ENCODE measurements at places on chromosomes 11 and 22.

- DNase-seq, result no peak
These were observed 2.4 kb downstream of the IFITM10 start for GRCh38 chr11:1747753-1748635.

GRCh38 chr11:129779342-129779741, 36.3 kb upstream of the TMEM45B start:
- DNase-seq, result no peak

GRCh38 chr22:46799626-46800025, 37.2 kb downstream of the TBC1D22A start:
- DNase-seq, result no peak

GRCh38 chr11:76023236-76024068, 182.8 kb downstream of the WNT11 start:
- no peak for DNase-seq

DNA sequence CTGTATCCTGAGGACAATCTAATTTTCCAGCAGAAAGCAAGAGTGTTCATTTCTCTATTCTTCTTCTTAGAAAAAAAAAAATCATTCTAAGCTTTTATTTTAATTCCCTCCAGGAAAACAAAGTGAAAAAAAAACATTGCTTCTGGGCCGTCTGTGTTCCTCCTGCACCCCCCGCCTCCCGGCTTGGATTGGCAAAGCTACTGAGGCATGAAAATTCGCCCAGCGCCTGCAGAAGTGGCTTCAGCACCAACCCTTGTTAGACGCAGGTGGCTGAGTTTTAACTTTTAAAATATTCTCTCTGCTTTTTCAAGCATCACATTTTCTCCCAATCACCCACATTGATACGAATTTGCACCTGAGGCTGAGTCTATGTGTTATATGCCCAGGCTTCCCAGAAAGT, 401.6 kb downstream of the BRD1 start:
- no peak for DNase-seq

DNA sequence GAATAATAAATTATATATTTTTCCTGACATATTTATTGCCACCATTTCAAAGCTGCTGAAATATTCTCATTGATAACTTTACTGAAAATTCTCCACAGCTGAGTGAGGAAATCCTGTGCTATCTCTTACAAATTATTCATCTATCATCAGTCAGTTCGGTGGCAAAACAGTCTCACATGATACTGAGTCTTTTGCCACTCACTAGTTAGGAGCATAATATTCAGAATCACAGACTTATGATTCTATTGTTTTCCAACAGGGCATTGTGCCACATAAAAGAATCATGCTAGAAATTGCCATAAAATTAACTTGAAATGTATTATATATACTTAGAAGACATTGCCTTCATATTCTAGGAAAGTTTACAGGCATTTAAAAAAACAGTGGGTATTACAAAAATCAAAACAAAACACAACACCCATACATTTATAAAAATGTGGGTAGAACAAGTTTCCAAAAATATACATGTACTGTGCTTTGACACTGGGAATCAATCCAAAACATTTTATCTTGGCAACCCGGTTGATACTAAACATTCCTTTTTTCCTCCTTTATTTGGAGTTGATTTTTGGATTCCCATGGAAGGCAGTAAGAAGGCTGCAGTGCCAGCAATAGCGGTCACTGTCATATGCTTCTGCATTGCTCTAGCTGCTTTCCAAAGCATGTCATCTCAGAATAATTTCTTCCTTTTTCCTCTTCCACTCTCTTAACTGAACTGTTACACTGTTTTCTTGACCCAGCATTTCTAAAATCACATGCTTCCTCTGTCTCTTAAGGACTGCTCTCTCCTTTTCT, 42.5 kb downstream of the ATG16L2 start:
- DNase-seq, result no peak

DNA sequence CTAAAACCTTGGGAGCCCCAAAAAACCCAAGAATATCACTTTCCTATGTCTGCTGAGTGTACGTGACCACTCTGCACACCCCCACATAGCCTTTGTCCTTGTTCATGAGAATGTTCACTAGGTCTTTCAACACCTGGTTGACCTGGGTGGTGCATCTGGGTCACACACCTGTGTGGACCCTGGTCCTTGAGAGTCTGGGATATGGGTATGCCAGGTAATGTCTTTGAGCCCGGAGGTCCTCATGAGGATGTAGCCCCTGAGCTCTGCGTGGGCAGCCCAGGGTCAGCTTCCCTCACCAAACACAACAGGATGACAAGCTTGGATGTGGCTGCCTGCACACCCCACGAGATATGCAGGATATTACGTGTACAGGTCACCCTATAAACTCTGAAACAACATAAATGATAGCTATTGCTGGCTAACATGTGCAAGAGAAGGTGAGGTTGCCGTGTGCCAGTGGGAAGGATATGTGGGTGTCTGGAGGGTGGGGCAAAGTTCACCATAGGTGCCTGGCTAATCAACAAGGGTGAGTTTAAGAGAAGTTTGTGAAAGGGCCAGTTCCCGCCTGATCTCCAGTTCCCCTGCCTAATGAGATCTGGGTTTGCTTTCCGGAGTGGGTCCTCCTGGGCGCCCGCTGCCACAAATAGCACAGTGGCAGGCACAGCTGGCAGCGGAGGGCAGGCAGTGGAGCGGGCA, 1.4 kb upstream of the PPARA start:
- DNase-seq, result no peak

GRCh38 chr22:50329236-50329635, 2.4 kb upstream of the DENND6B start:
- no peak for DNase-seq

GRCh38 chr11:106389101-106389500, 311.6 kb downstream of the AASDHPPT start:
- DNase-seq, result no peak

- no peak for DNase-seq
These were observed 11.2 kb downstream of the CDCA5 start for GRCh38 chr11:65072631-65072966.

- no peak for DNase-seq
These were observed 16.4 kb upstream of the CASP4 start for GRCh38 chr11:104984808-104985207.

- no peak for DNase-seq
These were observed 287.0 kb downstream of the FAT3 start for GRCh38 chr11:92511522-92512203.

DNA sequence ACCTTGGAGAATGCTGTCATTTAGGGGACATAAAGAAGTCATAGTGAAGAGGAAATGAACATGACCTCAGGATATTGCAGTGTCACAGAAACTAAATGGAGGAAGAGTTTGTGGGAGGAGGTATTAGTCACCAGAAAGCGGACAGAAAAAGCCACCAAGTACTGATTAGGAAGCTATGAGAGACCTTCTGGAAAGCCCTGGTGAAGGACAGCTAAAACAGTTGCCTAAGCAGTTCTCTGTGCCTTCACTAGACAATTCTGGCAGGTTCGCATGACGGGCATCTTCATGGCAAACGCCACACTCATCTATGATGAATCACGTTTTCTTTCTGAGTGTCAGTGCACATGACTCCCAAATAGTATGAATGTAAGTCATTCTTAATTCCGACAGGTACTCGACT, 325.8 kb downstream of the C11orf87 start:
- no peak for DNase-seq

DNA sequence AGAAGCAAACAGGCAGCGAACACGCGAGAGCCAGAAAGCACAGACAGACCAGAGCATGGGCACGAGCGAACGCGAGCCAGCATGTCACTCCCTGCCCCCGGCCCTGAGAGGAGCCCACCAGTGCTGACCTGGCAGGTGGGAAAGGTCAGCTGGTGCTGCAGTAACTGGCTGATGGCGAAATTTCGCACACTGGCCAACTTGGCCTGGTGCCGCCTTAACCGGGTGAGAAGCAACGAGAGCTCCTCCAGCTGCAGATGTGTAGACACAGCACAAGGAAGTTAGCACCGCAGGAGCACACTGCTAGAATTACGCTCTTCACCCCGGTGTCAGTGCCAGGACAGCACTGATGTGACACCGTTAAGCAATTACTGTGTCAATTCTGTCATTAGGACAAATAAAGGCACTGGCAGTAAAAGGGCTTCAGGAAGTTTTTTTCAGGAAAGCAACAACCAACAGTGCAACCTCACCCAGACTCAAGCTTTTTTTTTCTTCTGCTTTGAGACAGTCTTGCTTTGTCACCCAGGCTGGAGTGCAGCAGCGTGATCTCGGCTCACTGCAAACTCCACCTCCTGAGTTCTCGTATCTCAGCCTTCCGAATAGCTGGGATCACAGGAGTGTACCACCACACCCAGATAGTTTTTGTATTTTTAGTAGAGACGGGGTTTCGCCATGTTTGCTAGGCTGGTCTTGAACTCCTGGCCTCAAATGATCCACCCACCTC, 76.8 kb downstream of the C11orf58 start:
- no peak for DNase-seq

DNA sequence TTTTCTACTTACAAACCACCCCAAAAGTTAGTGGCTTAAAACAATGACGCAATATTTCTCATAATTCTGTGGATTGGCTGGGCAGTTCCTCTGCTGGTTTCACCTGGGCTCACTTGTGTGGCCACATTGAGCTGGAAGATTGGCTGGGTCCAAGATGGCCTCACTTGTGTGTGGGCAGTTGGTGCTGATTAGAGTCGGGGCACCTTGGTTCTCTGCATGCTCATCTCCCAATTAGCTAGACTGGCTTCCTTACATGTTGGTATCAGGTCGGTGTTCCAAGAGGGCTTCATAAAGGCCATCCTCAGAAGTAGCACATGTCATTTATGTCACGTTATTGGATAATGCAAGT, 12.5 kb downstream of the MAML2 start:
- no peak for DNase-seq

- DNase-seq, result no peak
These were observed 4.1 kb upstream of the SMARCB1 start for GRCh38 chr22:23782703-23783102.

GRCh38 chr11:57424792-57425564, 1.9 kb downstream of the SLC43A3 start:
- peak; percentile 53 for DNase-seq

DNA sequence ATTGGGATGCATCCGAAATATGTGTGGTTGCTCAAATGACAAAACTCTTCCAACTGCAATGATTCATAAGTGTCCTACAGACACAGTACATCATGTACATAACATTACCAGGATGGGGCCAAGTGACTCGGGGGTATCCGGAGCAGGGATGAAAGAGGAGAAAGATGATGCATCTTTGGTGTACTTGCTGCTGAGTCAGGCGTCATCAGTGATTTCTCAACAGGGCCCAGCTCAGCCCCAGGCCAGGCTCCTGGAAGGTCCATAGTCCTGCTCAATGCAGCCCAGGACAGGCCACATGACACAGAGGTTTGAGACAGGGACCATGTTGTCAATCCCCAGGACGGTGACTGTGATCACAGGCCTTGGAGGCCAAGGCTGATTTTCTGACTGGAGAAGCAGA, 59.3 kb downstream of the GGTLC2 start:
- DNase-seq, result no peak

- DNase-seq, result no peak
These were observed 35.0 kb upstream of the LMO2 start for GRCh38 chr11:33926671-33927552.

DNA sequence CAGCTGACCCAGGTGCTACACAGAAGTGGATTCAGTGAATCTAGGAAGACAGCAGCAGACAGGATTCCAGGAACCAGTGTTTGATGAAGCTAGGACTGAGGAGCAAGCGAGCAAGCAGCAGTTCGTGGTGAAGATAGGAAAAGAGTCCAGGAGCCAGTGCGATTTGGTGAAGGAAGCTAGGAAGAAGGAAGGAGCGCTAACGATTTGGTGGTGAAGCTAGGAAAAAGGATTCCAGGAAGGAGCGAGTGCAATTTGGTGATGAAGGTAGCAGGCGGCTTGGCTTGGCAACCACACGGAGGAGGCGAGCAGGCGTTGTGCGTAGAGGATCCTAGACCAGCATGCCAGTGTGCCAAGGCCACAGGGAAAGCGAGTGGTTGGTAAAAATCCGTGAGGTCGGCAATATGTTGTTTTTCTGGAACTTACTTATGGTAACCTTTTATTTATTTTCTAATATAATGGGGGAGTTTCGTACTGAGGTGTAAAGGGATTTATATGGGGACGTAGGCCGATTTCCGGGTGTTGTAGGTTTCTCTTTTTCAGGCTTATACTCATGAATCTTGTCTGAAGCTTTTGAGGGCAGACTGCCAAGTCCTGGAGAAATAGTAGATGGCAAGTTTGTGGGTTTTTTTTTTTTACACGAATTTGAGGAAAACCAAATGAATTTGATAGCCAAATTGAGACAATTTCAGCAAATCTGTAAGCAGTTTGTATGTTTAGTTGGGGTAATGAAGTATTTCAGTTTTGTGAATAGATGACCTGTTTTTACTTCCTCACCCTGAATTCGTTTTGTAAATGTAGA, 1.7 kb downstream of the MALAT1 start:
- DNase-seq, result no peak

- no peak for DNase-seq
These were observed 4.8 kb downstream of the DSCAML1 start for GRCh38 chr11:117792241-117792640.

DNA sequence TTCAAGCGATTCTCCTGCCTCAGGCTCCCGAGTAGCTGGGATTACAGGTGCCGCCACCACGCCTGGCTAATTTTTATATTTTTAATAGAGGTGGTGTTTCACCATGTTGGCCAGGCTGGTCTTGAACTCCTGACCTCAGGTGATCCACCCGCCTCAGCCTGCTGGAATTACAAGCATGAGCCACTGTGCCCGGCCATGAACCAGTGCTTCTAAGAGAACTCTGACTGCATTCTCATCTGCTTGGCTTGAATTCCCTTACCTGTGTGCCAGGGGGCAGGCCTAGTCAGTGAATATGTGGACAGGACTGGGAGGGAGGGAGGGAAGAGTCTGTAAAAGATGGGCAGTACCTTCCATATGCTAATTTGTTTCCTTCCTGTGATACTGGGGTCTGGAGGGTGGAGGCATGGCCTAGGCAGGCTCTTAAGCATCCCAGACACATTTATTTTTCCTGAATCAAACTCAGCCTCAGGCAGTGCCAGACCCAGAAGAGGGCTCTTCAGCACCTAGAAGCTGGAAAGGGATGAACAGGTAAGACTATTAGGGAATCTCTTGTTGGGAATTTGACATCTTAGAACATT, 6.6 kb downstream of the RPS25 start:
- no peak for DNase-seq

GRCh38 chr11:117220568-117220967, 11.3 kb downstream of the PCSK7 start:
- DNase-seq, result no peak

- no peak for DNase-seq
These were observed 163.0 kb downstream of the SPON1 start for GRCh38 chr11:14125529-14125928.

GRCh38 chr22:31346733-31347250, 646 bp upstream of the PATZ1 start:
- no peak for DNase-seq

DNA sequence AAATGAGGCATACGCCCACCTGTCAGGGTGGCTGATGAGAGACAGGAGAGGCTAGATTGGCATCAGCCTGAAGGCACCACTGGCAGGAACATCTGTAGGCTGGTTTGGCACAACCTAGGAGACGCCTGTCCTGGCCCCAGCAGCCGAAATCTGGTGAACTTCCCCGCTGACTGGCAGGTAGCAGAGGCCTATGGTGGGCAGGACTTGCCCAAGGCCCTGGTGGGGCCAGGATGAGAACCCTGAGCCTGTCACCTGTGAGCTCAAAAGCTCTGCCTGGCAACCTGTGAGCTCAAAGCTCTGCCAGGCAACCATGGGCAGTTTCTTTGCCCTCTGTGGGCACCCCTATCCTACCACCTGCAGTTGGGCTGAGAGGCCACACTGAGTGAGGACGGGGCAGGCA, 2.5 kb downstream of the DERL3 start:
- DNase-seq, result no peak

Data from smooth muscle cell of the brain vasculature (primary cell).